A673 (cell line): ENCODE measurements at places on chromosomes 12 and 14.

DNA sequence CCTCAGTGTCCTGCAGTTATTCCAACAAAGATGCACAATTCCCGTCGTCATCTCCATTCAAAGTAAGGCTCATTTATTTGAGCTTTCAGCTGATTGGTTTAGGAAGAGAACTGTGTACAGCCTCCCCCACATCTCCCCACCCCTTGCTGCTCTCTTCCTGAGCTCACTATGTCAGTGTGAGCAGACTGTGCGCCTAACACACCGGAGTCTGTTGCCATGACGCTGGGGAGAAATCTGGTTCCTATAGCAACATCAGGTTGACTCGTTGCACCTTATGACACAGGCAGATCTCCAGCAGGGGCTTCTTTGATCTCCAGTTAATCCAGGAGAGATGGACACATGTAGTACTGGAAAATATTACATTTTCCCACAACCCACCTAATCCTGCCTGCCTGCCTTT, 319.4 kb downstream of the CACNA1C start:
- peaks cover 12% of the 10 kb centered on the region for H3K4me1 ChIP-seq
- H3K36me3 ChIP-seq, result no peaks in the 10 kb centered on the region
- H3K27me3 ChIP-seq, result no peaks in the 10 kb centered on the region
- H3K4me3 ChIP-seq, result no peak overlapping the region
- no peak overlapping the region for H3K27ac ChIP-seq

DNA sequence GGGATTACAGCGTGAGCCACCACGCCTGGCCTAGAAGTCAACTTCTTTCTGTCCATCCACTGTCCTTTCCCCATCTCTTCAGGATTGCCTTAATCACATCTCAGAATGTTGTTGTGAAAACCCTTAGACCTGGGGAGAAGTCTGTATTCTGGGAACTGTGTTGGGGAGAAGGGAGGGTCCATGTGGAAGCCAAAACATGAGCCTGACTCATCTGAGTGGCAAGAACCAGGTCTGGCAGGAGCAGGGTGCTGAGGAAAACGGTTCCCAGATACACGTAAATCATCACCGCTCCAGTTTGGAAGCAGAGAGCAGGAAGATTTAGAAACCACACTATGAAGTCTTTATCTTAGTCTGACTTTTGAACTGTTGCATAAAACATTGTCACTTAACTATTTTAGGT, 245.6 kb upstream of the RGS6 start:
- no peak overlapping the region for H3K4me3 ChIP-seq
- no peaks in the 10 kb centered on the region for H3K36me3 ChIP-seq
- peaks cover 13% of the 10 kb centered on the region for H3K4me1 ChIP-seq
- DNase-seq, result no peak
- no peaks in the 10 kb centered on the region for H3K27me3 ChIP-seq
- H3K27ac ChIP-seq, result no peak overlapping the region

- DNase-seq, result no peak
- H3K27ac ChIP-seq, result no peak overlapping the region
- H3K27me3 ChIP-seq, result no peaks in the 10 kb centered on the region
- no peaks in the 10 kb centered on the region for H3K36me3 ChIP-seq
- no peak overlapping the region for H3K4me3 ChIP-seq
These were observed 380.6 kb downstream of the CCDC91 start for GRCh38 chr12:28570811-28571210.

- H3K27ac ChIP-seq, result no peak overlapping the region
- no peaks in the 10 kb centered on the region for H3K27me3 ChIP-seq
These were observed 202.3 kb downstream of the KITLG start for GRCh38 chr12:88377973-88378372.

- no peaks in the 10 kb centered on the region for H3K36me3 ChIP-seq
- no peaks in the 10 kb centered on the region for H3K4me1 ChIP-seq
- H3K27me3 ChIP-seq, result no peaks in the 10 kb centered on the region
- DNase-seq, result no peak
These were observed 12.4 kb downstream of the CCDC92 start for GRCh38 chr12:123960029-123960735.

GRCh38 chr12:47964106-47964728, 821 bp downstream of the TMEM106C start:
- H3K27ac ChIP-seq, result peak overlapping the region; percentile 26
- peak overlapping the region; percentile 69 for H3K4me3 ChIP-seq
- H3K27me3 ChIP-seq, result no peaks in the 10 kb centered on the region
- peaks cover 33% of the 10 kb centered on the region for H3K36me3 ChIP-seq
- peak; percentile 32 for DNase-seq

- no peaks in the 10 kb centered on the region for H3K27me3 ChIP-seq
- DNase-seq, result peak; percentile 30
- H3K4me1 ChIP-seq, result no peaks in the 10 kb centered on the region
- H3K36me3 ChIP-seq, result no peaks in the 10 kb centered on the region
- H3K4me3 ChIP-seq, result no peak overlapping the region
These were observed 64.0 kb upstream of the ARHGAP5 start for GRCh38 chr14:32013083-32013482.

GRCh38 chr14:22263961-22264360, 325.1 kb downstream of the DAD1 start:
- no peaks in the 10 kb centered on the region for H3K36me3 ChIP-seq
- peaks cover 7% of the 10 kb centered on the region for H3K4me1 ChIP-seq
- DNase-seq, result no peak
- no peaks in the 10 kb centered on the region for H3K27me3 ChIP-seq
- H3K27ac ChIP-seq, result no peak overlapping the region

DNA sequence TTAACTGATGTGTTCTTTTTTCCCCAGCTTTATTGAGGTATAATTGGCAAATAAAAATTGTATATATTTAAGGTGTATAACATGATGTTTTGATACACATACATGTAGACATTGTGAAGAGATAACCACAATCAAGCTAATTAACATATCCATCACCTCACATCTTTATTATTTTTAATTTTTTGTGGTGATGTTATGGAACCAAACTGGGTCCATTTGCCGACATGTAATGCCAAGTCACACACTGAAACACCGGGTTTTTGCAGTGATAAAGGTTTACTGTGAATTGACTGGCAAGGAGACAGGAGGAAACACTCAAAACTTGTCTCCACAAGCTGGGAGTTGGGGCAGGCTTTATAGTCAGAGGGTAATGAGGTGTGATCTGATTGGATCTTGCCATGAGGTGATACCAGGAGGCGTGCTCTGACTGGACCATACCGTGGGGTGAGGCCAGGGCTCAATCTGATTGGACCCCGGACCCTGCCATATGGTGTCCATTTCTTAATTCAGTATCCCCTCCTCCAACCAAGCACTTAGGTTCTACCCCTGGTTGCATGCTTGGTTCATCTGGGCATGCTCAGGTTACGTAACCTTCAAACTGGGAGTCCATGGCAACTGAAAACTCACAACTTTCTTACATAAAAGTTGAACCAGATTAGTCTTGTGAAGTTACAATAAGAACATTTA, 11.8 kb upstream of the WSCD2 start:
- DNase-seq, result peak; percentile 15
- no peak overlapping the region for H3K4me3 ChIP-seq
- no peaks in the 10 kb centered on the region for H3K4me1 ChIP-seq
- H3K27me3 ChIP-seq, result peaks cover 31% of the 10 kb centered on the region

GRCh38 chr14:47678993-47679392, 3.6 kb upstream of the MDGA2 start:
- DNase-seq, result no peak
- H3K27ac ChIP-seq, result no peak overlapping the region
- no peaks in the 10 kb centered on the region for H3K36me3 ChIP-seq
- H3K4me1 ChIP-seq, result peaks cover 14% of the 10 kb centered on the region
- H3K4me3 ChIP-seq, result no peak overlapping the region

GRCh38 chr12:78938341-78939084, 73.9 kb downstream of the SYT1 start:
- H3K4me1 ChIP-seq, result peaks cover 53% of the 10 kb centered on the region
- peak overlapping the region; percentile 64 for H3K27ac ChIP-seq
- DNase-seq, result peak; percentile 89
- peaks cover 25% of the 10 kb centered on the region for H3K36me3 ChIP-seq
- peak overlapping the region; percentile 5 for H3K4me3 ChIP-seq

GRCh38 chr12:87406926-87407325, 622.3 kb downstream of the C12orf50 start:
- H3K4me3 ChIP-seq, result no peak overlapping the region
- H3K36me3 ChIP-seq, result no peaks in the 10 kb centered on the region
- H3K27ac ChIP-seq, result no peak overlapping the region
- H3K4me1 ChIP-seq, result no peaks in the 10 kb centered on the region
- DNase-seq, result no peak

- no peak overlapping the region for H3K4me3 ChIP-seq
- H3K36me3 ChIP-seq, result peaks cover 6% of the 10 kb centered on the region
- H3K27me3 ChIP-seq, result no peaks in the 10 kb centered on the region
- no peak for DNase-seq
- no peaks in the 10 kb centered on the region for H3K4me1 ChIP-seq
These were observed 16.7 kb upstream of the TAS2R43 start for GRCh38 chr12:11108862-11109261.

GRCh38 chr12:4439736-4440135, 5.9 kb downstream of the FGF6 start:
- no peak overlapping the region for H3K4me3 ChIP-seq
- H3K36me3 ChIP-seq, result no peaks in the 10 kb centered on the region
- no peaks in the 10 kb centered on the region for H3K27me3 ChIP-seq
- H3K27ac ChIP-seq, result no peak overlapping the region
- peaks cover 22% of the 10 kb centered on the region for H3K4me1 ChIP-seq
- no peak for DNase-seq

- no peaks in the 10 kb centered on the region for H3K4me1 ChIP-seq
- H3K27ac ChIP-seq, result no peak overlapping the region
- H3K4me3 ChIP-seq, result no peak overlapping the region
- H3K36me3 ChIP-seq, result no peaks in the 10 kb centered on the region
- no peak for DNase-seq
- no peaks in the 10 kb centered on the region for H3K27me3 ChIP-seq
These were observed 44.3 kb downstream of the CYP46A1 start for GRCh38 chr14:99728231-99728920.

GRCh38 chr12:65532162-65532561, 253.7 kb downstream of the MSRB3 start:
- H3K27ac ChIP-seq, result no peak overlapping the region
- no peak for DNase-seq
- no peak overlapping the region for H3K4me3 ChIP-seq
- peaks cover 6% of the 10 kb centered on the region for H3K4me1 ChIP-seq
- H3K36me3 ChIP-seq, result no peaks in the 10 kb centered on the region
- H3K27me3 ChIP-seq, result no peaks in the 10 kb centered on the region

DNA sequence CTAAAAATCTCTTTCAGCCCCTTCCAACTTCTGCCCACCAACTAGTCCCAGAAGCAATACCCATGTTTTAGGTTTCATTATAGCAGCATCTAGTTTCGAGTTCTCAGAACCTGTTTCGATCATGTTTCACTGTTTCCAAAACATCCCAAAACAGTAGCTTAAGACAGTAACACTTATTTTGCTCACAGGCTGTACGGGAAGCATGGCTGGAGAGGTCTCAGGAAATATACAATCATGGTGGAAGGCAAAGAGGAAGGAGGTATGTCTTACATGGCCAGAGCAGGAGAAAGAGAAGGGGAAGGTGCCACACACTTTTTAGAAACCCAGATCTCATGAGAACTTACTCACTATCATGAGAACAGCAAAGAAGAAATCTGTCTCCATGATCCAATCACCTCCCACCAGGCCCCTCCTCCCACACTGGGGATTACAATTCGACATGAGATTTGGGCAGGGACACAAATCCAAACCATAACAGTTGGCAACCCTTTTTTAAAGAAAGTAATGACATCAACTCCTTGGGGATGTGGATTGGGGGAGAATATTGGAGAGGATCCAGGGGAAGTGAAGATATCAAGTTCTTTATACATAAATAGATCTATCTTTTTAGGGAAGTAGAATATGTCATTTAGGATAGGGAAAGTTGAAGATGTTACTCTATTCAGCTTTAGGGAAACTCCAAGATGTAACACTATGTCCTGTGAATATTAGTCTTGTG, 269.9 kb upstream of the PLEKHG7 start:
- DNase-seq, result peak; percentile 7
- H3K4me3 ChIP-seq, result no peak overlapping the region
- no peak overlapping the region for H3K27ac ChIP-seq
- no peaks in the 10 kb centered on the region for H3K4me1 ChIP-seq

DNA sequence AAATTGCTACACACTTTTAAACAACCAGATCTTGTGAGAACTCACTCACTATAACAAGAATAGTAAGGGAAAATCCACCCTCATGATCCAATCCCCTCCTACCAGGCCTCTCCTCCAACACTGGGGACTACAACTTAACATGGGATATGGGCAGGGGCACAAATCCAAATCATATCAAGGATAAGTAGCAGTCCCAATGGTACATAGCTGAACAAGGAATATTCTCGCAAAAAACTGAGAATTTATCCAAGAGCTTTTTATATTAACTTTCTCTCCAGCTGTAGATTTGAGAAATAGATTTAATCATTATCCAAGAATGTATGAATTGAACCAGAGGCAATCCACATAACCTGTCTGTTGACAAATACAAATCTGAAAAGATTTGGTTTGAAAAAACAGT, 185.2 kb downstream of the TMTC3 start:
- H3K27ac ChIP-seq, result no peak overlapping the region
- H3K4me3 ChIP-seq, result no peak overlapping the region
- H3K36me3 ChIP-seq, result no peaks in the 10 kb centered on the region
- no peak for DNase-seq
- no peaks in the 10 kb centered on the region for H3K27me3 ChIP-seq
- H3K4me1 ChIP-seq, result no peaks in the 10 kb centered on the region

- DNase-seq, result no peak
- no peak overlapping the region for H3K4me3 ChIP-seq
- H3K27ac ChIP-seq, result no peak overlapping the region
- H3K36me3 ChIP-seq, result no peaks in the 10 kb centered on the region
- H3K27me3 ChIP-seq, result no peaks in the 10 kb centered on the region
These were observed 340.1 kb downstream of the GLT1D1 start for GRCh38 chr12:129193263-129193871.

- H3K4me1 ChIP-seq, result no peaks in the 10 kb centered on the region
- no peak overlapping the region for H3K4me3 ChIP-seq
- H3K36me3 ChIP-seq, result no peaks in the 10 kb centered on the region
- no peak for DNase-seq
These were observed 43.2 kb upstream of the PHC1 start for GRCh38 chr12:8871068-8871467.

GRCh38 chr12:22271023-22271422, 63.5 kb downstream of the ST8SIA1 start:
- H3K4me1 ChIP-seq, result no peaks in the 10 kb centered on the region
- H3K4me3 ChIP-seq, result no peak overlapping the region
- H3K27ac ChIP-seq, result no peak overlapping the region
- no peak for DNase-seq

GRCh38 chr12:12365931-12366431, 9.1 kb downstream of the BORCS5 start:
- H3K27ac ChIP-seq, result peak overlapping the region; percentile 38
- H3K27me3 ChIP-seq, result no peaks in the 10 kb centered on the region
- DNase-seq, result peak; percentile 25
- H3K4me1 ChIP-seq, result peaks cover 11% of the 10 kb centered on the region
- no peaks in the 10 kb centered on the region for H3K36me3 ChIP-seq

- DNase-seq, result peak; percentile 88
- peak overlapping the region; percentile 74 for H3K27ac ChIP-seq
- H3K27me3 ChIP-seq, result no peaks in the 10 kb centered on the region
- H3K4me1 ChIP-seq, result peaks cover 41% of the 10 kb centered on the region
- no peaks in the 10 kb centered on the region for H3K36me3 ChIP-seq
These were observed 188.9 kb downstream of the NPAS3 start for GRCh38 chr14:33127531-33127930.

GRCh38 chr12:113875691-113876090, 90.4 kb downstream of the RBM19 start:
- no peaks in the 10 kb centered on the region for H3K36me3 ChIP-seq
- H3K27me3 ChIP-seq, result no peaks in the 10 kb centered on the region
- no peak for DNase-seq
- H3K4me1 ChIP-seq, result no peaks in the 10 kb centered on the region
- H3K4me3 ChIP-seq, result no peak overlapping the region
- H3K27ac ChIP-seq, result no peak overlapping the region
